ENCODE measurements at places on chromosomes 4 and X.

DNA sequence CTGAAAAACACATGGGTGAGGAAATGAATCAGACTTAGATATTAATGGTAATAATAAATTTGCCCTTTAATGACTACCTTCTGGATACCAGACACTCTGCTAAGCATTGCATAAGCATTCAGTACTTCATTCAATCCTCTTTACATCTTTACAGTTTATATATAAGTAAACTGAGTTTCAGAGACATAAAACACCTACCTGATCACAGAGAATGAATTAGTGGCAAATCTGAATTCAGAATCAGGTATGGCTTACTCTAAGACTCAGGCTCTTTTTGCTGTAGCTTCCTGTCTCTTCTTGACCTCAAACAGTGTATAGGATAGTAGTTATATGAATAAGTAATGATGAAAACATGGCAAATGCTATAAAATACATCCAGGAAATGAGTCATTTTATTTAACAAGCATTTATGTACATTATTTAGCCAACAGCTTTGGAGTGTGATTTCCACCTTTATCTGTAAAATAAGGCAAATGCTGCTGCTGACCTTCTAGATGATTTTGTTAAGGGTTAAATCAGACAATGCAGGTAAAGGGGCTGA, 83.9 kb downstream of the VEGFC start:
- no peak for DNase-seq

DNA sequence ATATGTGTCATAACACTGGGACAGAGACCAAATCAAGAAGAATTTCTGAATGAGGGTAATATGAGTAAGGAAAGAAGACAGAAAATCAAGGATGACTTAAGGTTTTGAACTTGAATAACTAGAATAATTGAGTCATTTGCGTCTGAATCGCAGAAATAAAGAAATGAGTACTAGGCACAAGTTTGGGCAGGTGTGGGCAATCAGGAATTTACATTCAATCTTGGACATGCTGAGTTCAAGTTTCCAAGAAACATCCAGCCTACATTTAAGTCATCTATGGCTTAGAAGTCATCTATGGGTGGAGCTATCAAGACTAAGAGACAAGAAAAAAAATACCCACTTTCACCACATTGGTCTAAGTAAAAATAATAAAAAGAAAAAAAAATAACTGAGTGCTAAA, 30.4 kb upstream of the WDR44 start:
- DNase-seq = no peak

- DNase-seq = no peak
These were observed 5.9 kb downstream of the IRAK1 start for GRCh38 chrX:154013614-154014360.

DNA sequence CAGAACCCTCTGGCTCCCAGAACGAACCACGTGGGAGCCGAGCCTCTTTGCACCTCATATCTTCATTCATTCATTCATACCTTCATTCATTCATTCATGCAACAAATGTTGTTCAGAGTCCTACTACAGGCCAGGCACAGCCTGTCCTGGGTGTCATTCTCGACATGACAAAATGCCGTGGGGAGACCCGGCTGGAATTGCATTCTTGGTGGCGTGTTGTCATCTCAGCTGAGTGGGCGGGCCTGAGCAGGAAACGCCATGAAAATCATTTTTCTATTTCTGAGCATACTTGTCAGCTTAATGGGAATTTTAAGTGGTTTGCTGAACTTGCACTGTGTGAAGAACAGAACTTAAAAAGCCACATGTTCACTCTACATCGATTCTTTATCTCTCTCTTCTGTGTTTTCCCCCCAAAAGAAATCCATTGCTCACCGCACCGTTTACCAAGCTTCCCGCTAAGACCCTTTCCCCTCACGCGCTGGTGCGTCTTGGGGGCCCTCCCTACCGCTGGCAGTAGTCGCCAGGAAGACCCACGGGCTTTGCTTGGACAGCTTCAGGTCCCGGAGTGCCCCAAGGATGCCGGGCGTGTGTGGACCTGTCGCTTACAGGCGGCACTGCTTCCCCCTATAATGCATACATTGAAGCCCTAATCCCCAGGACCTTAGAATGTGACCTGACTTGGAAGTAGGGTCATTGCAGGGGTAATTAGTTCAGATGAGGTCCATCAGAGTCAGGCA, 41.6 kb upstream of the HMX1 start:
- DNase-seq = no peak

DNA sequence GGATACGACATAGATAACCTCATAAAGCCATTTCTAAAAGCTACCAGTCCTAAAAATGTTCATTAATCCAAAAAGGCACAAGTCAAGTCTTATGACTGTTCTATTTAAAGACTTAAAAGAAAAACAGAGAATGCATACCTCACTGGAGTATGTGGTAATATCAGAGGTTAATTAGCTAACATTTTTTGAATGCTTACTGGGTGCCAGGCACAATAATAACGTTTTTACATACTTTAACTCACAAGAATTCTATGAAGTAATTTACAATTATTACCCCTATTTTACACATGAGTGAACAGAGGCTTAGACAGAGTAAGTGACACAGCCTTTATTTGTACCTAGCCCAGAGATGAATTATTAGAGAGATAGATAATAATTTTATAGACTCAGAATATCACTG, 207.5 kb downstream of the PDGFC start:
- DNase-seq = no peak

GRCh38 chr4:100314057-100314456, 123.8 kb upstream of the DDIT4L start:
- no peak for DNase-seq

GRCh38 chr4:3280466-3280865, 12.4 kb upstream of the RGS12 start:
- DNase-seq = no peak

DNA sequence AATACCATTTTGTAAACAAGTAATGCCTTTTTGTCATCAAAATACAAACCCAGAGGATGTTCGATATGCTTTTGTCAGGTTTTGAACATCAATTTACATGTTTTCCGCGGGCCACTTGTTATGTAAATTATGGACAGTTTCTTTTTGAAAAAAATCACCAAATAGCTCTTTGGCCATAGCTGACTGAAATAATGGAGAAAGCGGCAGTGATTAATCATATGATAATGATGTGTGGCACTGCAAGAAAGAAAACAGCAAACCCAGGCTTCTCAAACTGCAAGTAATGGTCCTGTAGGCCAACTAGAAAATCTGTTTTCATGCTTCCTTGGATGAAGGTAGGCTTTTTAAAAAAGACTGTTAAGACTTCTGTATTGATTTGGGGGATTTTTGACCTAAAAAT, 15.6 kb upstream of the SCML1 start:
- DNase-seq = no peak

DNA sequence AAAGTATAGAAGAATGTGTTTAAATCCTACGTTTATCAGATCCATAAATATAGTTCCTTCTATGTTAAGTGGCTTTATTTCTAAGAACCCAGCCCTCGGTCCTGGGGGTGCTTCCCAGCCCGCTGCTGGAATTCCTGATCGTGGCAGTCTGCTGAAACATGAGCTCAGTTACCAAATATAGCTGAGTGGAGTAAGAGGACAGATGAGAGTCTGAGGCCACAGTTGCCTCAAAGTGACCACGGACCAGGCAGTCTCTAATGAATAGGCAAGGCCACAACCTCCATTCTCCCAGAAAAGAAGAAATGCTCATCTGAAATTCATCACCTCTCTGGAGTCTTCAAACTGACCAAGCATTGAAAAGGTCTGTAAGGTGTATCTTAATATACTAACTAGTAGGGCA, at the start of gene PALLD:
Gene PALLD, plus strand, starts transcription at position 219 of the 400 bp plus-strand sequence.
- DNase-seq = no peak

DNA sequence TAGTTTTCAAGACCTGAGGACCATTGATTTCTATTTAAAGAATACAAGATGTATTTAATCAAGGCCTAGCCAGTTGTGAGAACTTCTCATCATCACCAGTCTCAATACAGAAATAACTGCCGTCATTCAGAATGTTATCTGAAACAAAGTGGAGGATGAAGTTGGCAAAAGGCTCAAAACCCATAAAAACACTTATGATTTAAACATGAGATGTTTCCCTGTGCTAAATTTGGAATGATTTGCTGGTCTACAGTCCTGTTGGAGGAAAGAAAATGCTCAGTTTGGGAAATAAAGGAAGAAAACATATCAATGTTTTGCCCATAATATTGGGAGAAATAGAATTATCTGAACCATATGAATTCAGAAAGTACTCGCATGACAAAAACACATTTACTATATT, 192.2 kb downstream of the ADGRA3 start:
- no peak for DNase-seq

DNA sequence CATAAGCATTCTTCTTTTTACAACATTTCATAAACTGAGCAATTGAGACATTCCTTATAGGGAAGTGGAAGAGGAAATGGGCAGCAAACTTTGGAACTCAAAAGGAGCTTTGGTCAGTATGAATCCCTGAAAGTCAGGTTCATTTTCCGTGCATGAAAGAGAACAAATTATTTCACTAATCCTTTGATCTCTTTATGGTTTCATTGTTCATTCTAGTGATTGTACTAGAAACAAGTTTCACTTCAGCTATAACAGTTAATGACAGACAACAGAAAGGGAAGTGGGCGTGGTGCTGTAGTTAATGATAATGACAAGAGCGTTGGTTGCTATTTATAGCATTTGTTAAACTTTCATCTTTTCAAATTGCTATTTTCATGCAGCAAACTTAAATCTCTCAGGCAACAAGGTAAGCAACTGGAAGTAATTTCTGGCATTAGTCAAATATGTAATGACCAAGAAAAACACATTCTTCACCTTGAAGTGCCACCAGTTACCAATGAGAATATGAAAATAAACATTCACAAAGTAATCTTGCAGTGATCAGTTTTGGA, 98.4 kb downstream of the AREG start:
- no peak for DNase-seq

GRCh38 chr4:1192091-1192492, 19.7 kb upstream of the SPON2 start:
- no peak for DNase-seq

DNA sequence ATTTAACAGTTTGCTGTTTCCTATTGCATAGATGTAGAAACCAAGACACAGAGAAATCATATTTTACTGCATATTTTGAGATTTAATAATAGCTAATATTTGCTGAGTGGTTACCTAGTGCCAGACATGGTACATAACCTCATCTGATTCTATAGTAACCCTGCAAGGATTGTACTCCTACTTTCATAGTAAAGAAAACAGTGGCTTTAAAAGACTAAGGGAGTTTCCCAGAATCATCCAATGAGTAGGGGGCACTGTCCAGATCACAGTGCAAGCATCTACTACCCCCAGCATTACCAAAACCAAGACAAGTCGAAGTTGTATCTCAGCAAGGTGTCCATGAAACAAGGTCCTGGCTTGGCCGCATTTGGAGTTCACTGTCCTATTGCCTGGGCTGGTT, 224.5 kb upstream of the TENM3 start:
- no peak for DNase-seq

- no peak for DNase-seq
These were observed 159.1 kb downstream of the AFF2 start for GRCh38 chrX:148659481-148659880.

DNA sequence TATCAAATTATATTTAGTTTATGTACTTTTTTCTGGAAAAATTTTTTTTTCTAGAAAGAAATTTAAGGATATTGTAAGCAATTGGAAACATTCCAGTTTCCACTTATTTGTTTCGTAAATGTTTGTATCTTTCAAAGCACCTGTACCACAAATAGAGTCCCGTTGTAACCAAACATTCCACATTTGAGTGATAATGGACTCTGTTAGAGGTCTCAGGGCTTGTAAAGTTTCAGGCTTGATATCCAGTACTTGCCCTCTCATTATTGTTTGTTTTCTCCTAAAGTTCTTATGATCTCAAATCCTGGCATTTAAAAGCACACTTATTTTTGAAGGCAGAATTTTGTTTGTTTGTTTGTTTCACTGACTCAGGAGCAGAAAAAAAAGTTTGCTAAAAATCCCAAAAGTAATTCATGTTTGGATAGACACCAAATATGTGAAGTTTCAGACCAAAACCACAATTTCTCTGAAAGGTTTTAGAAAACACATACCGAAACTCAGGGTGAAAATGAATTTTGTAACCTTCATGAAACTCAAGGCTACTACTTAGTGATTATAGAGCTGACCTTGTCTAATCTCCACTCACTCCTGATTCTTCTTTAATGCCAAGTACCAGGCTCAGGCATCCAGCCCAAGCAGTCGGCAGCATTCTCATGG, 5.7 kb upstream of the TMEM192 start:
- DNase-seq = no peak

- DNase-seq = no peak
These were observed 19.9 kb downstream of the MAN2B2 start for GRCh38 chr4:6594826-6595355.

DNA sequence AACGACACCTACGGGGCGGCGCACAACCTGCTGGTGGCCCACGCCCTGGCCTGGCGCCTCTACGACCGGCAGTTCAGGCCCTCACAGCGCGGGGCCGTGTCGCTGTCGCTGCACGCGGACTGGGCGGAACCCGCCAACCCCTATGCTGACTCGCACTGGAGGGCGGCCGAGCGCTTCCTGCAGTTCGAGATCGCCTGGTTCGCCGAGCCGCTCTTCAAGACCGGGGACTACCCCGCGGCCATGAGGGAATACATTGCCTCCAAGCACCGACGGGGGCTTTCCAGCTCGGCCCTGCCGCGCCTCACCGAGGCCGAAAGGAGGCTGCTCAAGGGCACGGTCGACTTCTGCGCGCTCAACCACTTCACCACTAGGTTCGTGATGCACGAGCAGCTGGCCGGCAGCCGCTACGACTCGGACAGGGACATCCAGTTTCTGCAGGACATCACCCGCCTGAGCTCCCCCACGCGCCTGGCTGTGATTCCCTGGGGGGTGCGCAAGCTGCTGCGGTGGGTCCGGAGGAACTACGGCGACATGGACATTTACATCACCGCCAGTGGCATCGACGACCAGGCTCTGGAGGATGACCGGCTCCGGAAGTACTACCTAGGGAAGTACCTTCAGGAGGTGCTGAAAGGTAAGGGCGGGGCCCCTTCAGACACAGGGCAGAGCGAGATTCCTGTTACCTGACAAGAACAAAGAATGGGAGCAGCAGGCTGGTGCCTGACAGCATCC, 11.7 kb downstream of the RPL9 start:
- no peak for DNase-seq
